ENCODE measurements at places on chromosomes 12 and 14.

DNA sequence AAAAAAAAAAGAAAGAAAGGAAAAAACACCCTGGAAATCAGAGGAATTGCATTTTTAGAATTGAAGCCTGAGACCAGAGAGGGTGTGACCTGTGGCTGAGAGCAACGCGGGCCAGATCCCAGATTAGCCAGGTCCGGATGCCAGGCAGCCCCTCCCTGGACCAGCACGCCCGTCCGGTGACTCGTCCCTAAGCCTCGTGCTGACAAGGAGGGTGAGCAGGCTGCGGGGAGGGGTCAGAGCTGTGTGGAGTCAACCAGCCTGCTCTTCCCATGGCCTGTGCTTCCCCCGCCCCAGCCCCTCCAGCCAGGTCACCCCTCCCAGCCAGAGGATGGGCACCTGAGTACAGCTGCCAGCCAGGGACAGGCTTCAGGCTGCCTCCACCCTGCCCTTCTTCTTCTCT is 4.2 kb upstream of the KLC1 start:
- peak; percentile 41 for DNase-seq

DNA sequence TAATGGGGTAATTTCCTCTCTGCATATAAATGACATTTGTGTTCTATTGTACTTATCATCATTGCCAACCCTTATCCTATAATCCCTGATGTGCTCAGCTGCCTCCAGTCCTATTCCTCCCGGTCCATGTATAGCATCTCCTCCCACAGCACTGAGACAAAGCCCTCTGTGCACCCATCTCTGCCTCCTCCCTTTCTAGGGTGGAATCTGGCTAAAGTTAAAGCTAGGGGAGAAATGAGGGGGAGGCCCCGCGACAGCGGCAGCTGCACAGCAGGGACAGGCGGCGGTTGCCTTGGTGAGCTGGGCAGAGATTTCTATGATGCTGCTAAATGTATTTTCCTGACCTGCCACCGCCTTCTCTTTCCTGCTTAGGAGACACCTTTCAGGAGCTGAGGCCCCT is 12.8 kb upstream of the ZDHHC22 start:
- no peak for DNase-seq

- no peak for DNase-seq
Observed at GRCh38 chr12:14769466-14769968, 33.8 kb downstream of the WBP11 start.

- no peak for DNase-seq
Observed at GRCh38 chr14:92877757-92878431, 45.1 kb upstream of the CHGA start.

DNA sequence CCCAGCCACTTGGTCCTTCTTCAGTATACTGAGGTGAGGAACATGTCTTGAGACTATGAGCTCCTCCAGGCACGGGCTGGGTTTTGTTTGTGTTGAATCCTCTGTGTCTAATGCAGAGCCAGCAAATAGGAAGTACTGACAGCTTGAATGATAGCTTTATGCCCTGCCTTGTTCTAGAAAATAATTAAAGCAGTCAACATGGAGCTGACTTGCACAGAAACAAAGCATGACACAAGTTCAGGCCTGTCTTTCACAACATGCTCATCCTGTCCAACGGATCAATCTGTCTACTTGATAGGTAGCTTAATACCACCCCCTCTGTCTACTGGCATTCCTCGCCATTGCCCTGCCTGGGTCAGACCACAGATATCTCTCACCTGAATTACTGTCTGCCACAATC is 140.9 kb downstream of the ESRRB start:
- no peak for DNase-seq

DNA sequence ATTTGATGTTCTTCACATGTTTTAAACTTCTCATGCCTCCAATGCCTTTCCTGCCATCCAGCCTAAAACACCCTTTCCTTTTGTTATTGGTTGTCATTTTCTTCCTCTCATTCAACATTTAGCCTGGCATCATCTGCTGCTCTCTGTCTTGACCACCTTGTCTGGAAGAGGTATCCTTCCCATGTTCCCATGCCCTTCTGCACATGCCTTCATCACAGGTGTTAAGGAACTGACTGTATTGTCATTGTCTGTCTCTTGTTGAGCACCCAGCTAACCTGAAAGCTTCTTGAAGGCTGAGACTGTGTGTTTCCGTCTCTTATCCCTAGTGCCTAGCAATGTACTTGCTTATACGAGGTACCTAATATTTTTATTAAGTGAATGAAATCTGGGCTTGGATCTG is 4.5 kb upstream of the LRP1 start:
- DNase-seq = no peak

GRCh38 chr14:49408187-49408933 is 177.8 kb downstream of the RPS29 start:
- no peak for DNase-seq

- no peak for DNase-seq
Observed at GRCh38 chr14:58668848-58669480, 31.2 kb downstream of the DACT1 start.

DNA sequence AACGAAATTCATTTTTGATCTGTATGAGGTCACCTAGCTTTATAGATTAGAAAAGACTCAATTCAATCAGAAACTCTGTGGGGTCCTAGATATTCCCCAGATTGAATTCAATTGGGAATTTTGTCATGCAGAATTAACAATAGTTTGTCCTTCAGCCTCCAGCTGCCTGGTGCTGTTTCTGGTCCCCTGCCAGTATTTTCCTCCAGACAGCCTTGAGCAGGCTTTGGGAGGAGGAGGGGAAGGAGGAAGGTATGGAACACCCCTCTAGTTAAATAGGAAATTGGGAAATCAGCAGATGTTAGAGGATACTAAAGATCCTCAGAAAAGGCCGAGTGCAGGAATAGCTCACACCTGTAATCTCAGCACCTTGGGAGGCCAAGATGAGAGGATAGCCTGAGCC is 10.6 kb downstream of the GRIP1 start:
- DNase-seq = no peak

DNA sequence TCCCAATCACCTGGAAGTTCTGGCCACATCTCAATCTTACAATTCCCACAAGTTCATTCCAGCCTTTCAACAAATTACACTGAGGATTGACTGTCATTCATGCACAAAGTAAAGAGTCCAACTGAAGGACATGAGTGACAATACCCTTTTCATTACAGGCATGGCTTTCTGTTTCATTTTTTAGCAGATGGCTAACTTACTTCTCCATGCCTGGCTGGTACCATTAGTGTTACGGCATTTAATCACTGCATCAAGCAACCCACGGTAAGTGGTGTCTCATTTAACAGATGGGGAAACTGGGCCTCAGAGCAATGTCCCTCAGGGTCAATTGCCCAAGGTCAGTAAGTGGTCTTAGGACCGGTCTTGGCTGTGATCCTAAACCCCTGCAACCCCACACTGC is 114.4 kb downstream of the PRICKLE1 start:
- DNase-seq = no peak

DNA sequence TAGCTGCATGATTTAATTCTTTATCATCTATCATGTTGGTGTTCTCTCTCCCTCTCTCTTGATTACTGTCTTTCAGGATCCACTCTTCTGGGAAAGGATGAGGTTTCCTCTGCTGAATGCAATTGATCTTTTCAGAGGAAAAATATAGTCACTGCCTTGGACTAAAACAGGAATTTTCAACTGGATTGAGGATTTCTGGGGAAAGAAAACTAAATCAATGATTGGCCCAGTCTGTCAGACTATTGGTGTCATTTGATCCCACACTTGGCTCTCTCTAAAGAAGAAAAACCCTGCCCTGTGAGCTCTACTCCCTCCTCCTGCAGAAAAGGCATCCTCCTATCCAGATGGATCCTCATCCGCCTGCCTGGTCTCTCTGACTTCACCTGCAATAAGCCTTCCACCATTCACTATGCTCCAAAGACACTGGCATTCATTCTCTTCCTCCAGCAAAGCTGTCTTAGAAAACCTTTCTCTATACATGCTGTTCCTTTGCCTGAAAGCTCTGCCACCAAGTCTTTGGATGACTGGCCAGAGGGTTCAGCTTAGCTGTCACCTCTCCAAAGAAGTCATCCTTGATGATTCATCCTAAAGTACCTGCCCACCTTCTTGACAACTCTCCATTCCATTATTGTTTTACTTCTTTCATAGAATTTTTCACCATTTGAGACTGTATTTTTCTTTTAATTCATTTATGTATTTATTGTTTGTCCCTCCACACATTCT is 127.7 kb upstream of the CAND1 start:
- no peak for DNase-seq

DNA sequence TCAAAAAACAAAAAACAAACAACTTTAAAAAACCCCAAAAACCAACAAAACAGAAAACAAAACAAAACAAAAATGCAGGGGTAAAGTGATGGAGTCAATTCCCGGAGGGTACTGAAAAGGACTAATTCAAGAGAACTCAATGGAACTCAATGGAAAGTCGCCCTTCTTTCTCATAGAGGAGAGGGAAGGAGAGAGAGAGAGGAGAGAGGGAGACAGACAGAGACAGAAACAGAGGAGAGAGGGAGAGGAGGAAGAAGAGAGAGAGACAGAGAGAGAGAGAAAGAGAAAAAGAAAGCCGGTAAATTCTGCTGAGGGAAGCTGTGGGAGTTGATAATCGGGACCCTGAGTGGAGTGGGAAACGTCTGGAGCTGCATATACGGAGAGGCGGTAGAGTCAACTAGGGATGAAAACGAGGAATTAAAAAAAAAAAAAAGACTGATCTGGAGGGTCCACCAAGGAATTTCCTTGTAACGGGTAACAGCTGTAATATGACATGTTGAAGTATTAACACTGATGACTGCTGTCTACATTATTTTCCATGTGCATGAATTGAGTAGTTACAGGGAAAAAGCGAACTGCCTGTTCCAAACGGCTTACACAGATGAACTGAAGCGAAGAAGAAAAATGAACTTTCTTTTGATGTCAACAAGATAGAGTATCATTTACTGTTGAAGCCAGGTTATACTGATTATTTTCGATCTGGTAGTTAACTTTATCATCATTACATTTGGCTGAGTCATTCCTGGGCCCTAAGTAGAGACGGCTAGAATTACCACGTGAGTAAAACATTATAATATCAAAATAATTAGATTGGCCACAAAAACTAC is 934 bp upstream of the ZC2HC1C start:
- peak; percentile 90 for DNase-seq

GRCh38 chr14:23665302-23666016 is 29.3 kb downstream of the DHRS2 start:
- no peak for DNase-seq

DNA sequence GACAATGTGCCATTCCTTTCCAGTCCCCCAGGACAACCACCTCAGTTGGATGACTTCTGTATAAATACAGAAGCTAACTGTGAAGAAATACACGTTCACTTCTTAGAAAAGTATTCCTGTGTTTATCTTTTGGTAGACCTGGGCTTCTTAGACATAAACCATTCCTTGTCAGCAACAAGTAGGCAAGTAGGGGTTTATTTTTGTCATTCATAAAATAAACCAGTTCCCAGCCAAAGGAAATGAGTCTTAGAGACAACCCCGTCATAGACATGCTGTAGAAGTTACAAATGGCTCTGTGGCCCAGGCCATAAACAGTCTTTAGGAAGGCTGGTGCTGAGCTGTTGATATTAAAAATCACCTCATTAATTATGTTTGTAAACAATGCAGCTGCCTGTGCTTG is 243.2 kb downstream of the SPTSSA start:
- no peak for DNase-seq

- peak; percentile 78 for DNase-seq
Observed at GRCh38 chr12:75812271-75813018, 219.1 kb downstream of the PHLDA1 start.

GRCh38 chr14:67722293-67722692 is 20.6 kb downstream of the RDH12 start:
- DNase-seq = no peak

GRCh38 chr14:63076488-63076887 is 31.2 kb upstream of the KCNH5 start:
- no peak for DNase-seq

GRCh38 chr14:53963320-53964227 is 6.9 kb upstream of the BMP4 start:
- DNase-seq = no peak

DNA sequence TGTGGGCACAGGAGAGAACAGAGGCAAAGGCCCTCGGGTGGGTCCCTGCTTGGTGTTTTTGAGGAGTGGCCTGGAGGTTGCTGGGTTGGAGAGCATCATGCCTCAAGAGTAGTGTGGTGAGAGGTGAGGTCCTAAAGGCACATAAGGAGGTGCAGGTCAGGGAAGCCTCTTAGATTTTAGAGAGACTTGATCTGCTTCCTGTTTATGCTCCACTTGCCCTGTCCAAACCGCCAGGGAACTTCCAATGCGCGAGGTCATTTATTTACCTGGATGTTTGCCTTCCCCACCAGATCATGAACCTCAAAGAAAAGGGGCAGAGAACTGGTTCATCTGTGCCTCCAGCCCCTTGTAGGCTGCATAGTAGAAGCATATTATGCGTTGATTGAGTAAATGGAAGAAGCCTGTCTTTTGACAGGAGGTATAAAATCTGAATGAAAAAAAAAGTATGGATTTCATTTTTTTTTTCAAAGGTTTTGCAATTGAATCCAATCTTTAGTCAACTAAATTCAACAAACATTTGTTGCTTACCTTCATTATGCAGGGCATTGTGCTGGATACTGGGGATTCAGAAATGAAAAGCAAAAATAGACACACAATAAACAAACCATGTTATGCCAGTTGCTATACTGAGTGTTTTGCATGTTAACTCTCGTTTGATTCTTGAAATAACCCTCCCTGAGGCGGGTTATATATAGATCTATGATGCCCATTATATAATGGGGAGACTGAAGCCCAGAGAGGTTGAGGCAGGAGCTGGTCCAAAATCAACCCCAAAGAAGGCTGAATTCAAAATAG is 485.2 kb downstream of the VRK1 start:
- DNase-seq = no peak

DNA sequence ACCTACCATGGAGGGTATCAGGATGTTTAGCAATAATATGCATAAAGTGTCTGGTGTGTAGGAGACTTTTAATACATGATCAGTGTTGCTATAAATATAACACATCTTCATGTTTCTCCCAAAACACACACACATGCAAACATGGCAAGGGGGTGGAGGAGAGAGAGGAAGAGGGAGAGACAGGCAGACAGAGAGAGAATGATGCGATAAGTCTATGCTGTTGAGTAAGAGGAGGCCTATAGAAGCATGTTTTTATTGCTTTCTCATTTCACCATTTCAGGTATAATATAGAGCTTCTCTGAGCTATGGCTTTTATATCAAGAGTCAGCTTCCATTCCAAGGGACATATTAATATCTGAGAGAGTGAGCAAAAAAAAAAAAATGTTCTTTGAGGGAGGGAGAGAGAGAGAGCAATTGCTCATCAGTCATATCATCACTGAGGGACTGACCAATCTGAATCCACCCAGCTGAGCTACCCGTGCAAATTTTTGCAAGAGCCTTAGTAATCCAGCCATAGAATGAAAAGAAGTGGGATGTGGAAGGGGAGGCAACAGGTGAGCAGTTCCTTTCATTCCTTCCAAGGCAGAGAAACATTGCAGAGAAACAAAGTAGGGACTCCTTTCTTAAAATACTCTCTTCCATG is 54.8 kb upstream of the RASSF8 start:
- DNase-seq = no peak

DNA sequence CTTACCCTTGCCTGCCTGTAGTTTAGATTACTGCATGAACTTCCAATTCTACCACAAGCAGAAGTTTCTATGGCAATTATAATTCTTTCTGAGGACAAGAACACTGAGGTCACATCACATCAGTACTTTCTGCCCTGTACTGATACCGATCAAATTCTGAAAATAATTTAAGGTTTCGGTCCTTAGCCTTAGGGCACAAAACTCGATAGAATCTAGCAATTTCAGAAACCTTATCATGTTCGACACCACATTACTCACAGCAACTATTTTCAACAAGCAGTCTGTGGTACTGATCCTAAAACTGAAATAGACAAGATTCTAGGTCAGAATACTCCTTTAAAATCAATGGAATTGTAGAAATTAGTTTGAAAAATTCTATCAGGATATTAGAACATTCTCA is 187.0 kb upstream of the LRFN5 start:
- no peak for DNase-seq

GRCh38 chr12:128803788-128804187 is 20.0 kb downstream of the SLC15A4 start:
- DNase-seq = no peak

Data from AG09319 (cell line).